ENCODE measurements at places on chromosomes 3 and 15.

- no peak for DNase-seq
Observed at GRCh38 chr15:65275728-65276126, 11.0 kb downstream of the PARP16 start.

- no peak for DNase-seq
Observed at GRCh38 chr3:67599821-67600220, 54.6 kb downstream of the SUCLG2 start.

- DNase-seq, result no peak
Observed at GRCh38 chr3:162770551-162770950, 1273.9 kb downstream of the OTOL1 start.

- no peak for DNase-seq
Observed at GRCh38 chr3:129836381-129837064, 57.0 kb downstream of the TMCC1 start.

DNA sequence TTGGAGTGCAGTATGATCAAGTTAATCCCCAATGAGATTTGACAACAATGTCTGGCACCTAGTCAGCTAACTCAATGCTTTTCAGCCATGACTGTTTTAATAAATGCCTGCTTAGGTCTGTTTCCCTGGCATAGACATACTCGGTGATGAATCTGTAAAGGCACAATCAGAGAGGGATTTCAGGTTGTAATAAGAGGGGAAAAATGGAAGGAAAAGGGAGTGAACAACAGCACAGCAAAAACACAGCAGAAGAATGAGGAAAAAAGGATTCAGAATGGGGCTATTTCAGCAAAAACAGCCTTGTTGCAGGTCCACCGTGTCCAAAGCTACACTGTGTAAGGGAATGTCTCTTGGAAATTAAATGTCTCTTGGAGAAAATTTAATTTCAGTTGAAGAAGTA, 19.3 kb upstream of the CHD2 start:
- no peak for DNase-seq

- DNase-seq, result no peak
Observed at GRCh38 chr15:55037071-55037470, 159.7 kb downstream of the RSL24D1 start.

- no peak for DNase-seq
Observed at GRCh38 chr15:55289011-55289745, 435 bp downstream of the RAB27A start.

GRCh38 chr3:42711491-42712343, 9.1 kb upstream of the HHATL start:
- no peak for DNase-seq

DNA sequence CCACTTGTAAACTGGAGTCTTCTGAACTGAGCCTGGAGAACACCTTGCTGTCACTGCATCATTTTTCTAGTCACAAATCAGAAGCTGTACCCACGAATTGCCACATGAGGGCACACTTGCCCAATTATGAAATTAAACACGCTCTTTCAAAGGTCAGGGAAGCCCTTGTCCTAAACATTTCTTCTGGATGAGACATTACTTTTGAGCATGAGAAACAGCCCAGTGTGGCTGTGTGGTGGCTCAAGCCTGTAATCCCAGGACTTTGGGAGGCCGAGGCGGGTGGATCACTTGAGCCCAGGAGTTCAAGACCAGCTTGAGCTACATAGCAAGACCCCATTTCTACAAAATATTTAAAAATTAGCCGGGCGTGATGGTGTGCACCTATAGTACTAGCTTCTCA, 27.5 kb upstream of the CFAP161 start:
- DNase-seq, result no peak

DNA sequence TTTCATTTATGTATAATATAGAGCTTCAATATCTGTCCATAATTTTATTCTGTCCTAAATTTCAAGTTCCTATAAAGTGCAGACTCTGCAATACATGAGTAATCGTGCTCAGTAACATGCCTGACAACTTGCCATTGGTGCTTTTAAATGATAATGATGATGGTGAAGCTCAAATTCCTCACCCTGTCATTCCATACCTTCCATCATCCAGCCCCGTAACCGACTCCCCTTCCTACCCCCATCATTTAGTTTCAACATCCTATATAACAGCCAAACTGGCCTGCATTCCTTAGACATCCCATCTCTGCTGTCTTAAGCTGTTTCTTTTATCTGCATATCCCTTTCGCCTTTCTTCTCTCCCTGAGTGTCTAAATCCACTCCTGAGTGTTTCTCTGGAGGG, 67.2 kb upstream of the DLG1 start:
- DNase-seq, result no peak
